ENCODE measurements at places on chromosomes 5 and 9. TPM values are rescaled to one million over a fixed set of nuclear protein-coding genes. Genes with fewer than 3 reads are reported as not detected.
A peak's percentile ranks its signal among the peaks of the same experiment; 100 is the strongest.

The SLIT3 gene
- 0.72 TPM for total RNA-seq

The LRRC70 gene
- 1.7 TPM for total RNA-seq

The DBN1 gene
- total RNA-seq: 19.1 TPM

The HCN1 gene
- total RNA-seq: not detected

The LRRC14B gene
- not detected for total RNA-seq

The SAPCD2 gene
- total RNA-seq: 21.2 TPM

The NRG2 gene
- 2.3 TPM for total RNA-seq

The ACOT12 gene
- not detected for total RNA-seq

The PAPPA gene
- 13.7 TPM for total RNA-seq

GRCh38 chr9:126805554-126806262, 868 bp downstream of the ZBTB43 start:
- H3K36me3 ChIP-seq: peaks cover 21% of the 10 kb centered on the region
- DNase-seq: no peak
- no peaks in the 10 kb centered on the region for H3K27me3 ChIP-seq
- H3K4me3 ChIP-seq: peak overlapping the region; percentile 81

DNA sequence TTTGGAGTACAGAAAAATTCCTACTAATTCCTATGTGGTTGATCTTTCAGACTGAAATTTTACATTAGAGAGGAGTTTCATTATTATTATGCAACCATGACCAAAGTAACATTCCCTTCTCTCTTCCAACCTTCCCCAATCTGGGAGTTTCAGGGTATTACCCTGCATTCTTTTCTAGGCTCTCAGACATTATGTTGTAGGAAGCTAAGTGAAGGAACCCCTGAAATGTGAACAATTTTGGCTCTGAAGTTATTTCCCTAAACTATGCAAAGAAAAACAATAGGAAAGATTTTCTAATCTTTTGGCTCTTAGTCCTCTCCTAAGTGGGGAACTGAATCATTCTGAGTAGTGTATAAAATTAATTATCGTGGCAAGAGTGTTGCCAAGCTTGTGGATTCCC, 63.3 kb upstream of the ZFAND5 start:
- no peak overlapping the region for H3K27ac ChIP-seq
- H3K36me3 ChIP-seq: no peaks in the 10 kb centered on the region
- no peaks in the 10 kb centered on the region for H3K27me3 ChIP-seq
- no peak overlapping the region for H3K4me3 ChIP-seq

DNA sequence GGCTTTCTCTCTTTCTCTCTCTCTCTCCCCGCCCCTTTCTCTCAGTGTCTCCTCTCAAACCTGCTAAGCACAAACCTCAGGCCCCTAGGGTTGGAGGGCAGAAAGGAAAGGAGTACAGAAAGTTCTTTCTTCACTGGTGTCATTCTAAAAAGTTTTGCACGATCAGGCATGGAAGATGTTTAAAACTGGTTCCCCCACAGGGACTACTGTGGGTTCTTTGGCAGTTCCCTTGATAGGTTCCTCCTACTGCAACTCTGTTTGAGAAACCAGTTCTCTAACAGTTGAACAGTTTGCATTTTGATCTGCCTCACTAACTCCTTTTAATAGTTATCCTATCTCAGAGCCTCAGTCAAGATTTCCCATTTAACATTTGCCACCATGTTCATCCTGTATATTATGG, 82.9 kb downstream of the CDO1 start:
- no peak overlapping the region for H3K4me3 ChIP-seq
- no peaks in the 10 kb centered on the region for H3K4me1 ChIP-seq
- H3K27ac ChIP-seq: no peak overlapping the region
- H3K36me3 ChIP-seq: no peaks in the 10 kb centered on the region
- no peaks in the 10 kb centered on the region for H3K27me3 ChIP-seq
- no peak for DNase-seq

DNA sequence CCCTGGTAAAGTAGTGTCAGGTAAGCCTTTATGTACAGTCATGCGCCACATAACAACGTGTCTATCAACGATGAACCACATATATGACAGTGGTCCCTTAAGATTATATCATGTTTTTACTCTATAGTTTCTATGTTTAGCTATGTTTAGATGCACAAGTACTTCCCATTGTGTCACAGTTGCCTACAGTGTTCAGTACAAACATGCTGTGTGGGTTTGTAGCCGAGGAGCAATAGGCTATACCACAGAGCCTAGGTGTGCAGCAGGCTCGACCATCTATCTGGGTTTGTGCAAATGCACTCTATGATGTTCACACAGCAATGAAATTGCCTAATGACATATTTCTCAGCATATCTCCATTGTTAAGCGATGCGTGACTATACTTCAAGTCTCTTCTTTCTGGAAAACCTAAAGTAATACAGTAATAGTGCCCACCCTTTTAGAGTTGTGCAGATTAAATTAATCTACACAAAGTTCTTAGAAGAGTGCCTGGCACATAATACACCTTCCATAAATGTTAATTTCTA, 295.9 kb downstream of the ARHGAP26 start:
- no peak overlapping the region for H3K4me3 ChIP-seq
- peaks cover 32% of the 10 kb centered on the region for H3K4me1 ChIP-seq
- no peak for DNase-seq

GRCh38 chr5:159041444-159042198, 58.1 kb downstream of the EBF1 start:
- H3K36me3 ChIP-seq: no peaks in the 10 kb centered on the region
- H3K27ac ChIP-seq: no peak overlapping the region
- no peaks in the 10 kb centered on the region for H3K4me1 ChIP-seq
- DNase-seq: no peak
- no peaks in the 10 kb centered on the region for H3K27me3 ChIP-seq

DNA sequence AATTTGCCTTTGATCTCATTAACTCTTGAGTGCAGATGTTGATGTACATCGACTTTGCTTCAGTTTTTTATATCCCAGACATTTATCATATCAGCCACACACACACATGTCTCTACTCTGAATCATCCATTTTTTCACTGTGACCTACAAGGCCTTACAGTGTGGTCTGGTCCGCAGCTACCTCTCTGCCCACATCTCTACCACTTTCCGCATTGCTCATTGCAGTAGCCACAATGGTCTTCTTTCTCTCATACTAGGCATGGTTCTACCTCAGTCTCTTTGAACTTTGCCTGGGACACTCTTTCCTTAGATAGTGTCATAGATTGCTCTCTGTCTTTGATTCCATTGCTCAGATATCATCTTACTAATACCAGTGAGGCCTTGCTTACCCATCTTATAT, 87.9 kb upstream of the FSD1L start:
- no peaks in the 10 kb centered on the region for H3K4me1 ChIP-seq
- H3K27ac ChIP-seq: no peak overlapping the region
- no peak for DNase-seq
- H3K36me3 ChIP-seq: peaks cover 68% of the 10 kb centered on the region
- H3K4me3 ChIP-seq: no peak overlapping the region
- H3K27me3 ChIP-seq: no peaks in the 10 kb centered on the region

- peaks cover 17% of the 10 kb centered on the region for H3K4me1 ChIP-seq
- peak overlapping the region; percentile 9 for H3K4me3 ChIP-seq
- no peak for DNase-seq
- no peaks in the 10 kb centered on the region for H3K36me3 ChIP-seq
- H3K27ac ChIP-seq: no peak overlapping the region
- H3K27me3 ChIP-seq: peaks cover 19% of the 10 kb centered on the region
Measured at GRCh38 chr9:122219856-122220672, 8.7 kb downstream of the LHX6 start.

GRCh38 chr5:10637944-10638343, 74.1 kb downstream of the ANKRD33B start:
- no peak for DNase-seq
- no peaks in the 10 kb centered on the region for H3K36me3 ChIP-seq
- no peaks in the 10 kb centered on the region for H3K27me3 ChIP-seq
- no peak overlapping the region for H3K27ac ChIP-seq

DNA sequence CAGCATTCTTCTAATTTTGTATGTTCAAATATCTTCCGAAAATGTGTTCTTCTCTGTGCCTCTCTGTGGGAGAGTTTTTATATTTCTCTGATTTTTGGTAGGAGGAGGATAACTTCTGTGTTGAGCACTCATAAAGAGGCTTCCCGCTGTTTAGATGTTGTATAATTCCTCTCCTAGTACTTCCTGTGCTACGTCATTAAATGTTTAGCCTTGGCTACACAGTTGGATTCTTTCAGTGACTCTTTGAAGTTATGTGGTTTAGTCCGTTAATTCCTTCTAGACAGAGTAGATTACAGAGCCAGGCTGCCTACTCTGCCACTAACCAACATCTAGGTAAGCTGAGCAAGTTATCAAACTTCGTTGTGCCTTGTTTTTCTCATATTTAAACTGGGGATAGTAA, 302.6 kb downstream of the OSTF1 start:
- no peaks in the 10 kb centered on the region for H3K4me1 ChIP-seq
- no peak overlapping the region for H3K4me3 ChIP-seq
- H3K27ac ChIP-seq: no peak overlapping the region
- no peaks in the 10 kb centered on the region for H3K36me3 ChIP-seq
- H3K27me3 ChIP-seq: no peaks in the 10 kb centered on the region
- no peak for DNase-seq

DNA sequence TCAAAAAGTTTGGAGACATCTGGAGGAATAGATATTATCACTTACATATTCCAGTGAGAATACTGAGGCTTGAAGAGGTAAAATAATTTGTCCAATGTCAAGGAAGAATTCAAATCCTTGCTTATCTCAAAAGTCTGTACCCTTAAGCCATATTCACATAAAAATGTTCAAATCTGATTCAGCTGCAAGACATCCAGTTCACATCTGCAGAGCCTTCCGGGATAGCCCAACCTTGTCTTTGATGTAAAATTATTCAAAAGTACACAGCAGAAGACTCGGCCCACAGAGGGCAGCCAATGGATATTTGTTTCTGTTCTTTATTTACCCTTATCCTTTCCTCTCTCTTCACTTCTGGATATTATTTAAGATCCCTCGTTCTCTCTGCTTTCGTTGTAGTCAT, 1183.8 kb upstream of the WWC1 start:
- no peak overlapping the region for H3K27ac ChIP-seq
- no peak for DNase-seq
- no peaks in the 10 kb centered on the region for H3K27me3 ChIP-seq
- H3K36me3 ChIP-seq: no peaks in the 10 kb centered on the region
- no peak overlapping the region for H3K4me3 ChIP-seq

DNA sequence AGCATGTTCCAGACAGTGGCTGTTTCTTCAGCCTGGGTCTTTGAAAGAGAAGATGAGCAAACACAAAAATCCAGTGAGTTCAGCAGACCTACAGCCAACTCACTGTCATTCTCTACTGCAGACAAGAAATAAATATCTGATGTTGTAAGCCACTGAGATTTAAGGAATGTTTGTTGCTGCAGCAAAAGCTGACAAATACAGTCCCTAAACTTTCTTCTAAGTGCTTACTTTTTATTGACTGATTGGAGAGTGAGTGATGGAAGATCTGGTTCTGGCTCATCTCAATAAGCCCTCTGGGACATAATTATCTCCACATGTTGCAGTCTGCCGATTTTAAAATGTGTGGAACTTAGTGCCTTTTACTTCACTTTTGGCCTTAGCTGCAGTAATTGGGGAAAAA, 69.9 kb upstream of the LMNB1 start:
- H3K4me1 ChIP-seq: no peaks in the 10 kb centered on the region
- no peaks in the 10 kb centered on the region for H3K27me3 ChIP-seq
- H3K4me3 ChIP-seq: no peak overlapping the region
- no peaks in the 10 kb centered on the region for H3K36me3 ChIP-seq

DNA sequence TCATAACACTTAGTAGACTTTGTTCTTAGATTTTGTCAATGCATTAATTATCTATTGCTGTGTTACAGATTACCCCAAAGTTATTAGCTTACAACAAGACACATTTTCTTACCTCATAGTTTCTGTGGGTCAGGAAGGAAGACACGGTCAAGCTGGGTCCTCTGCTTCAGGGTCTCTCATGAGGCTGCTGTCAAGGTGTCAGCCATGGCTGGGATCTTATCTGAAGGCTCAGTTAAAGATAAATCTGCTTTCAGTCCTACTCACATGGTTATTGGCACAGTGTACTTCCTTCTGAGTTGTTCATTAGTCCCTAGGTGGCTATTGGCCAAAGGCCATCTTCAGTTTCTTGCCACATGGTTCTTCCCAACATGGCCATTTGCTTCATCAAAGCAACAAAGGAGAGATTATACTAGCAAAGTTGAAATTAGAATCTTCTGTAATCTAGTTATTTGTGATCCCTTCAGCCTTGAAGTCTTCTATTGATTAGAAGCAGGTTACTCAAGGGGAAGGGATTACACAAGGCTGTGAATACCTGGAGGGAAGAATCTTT, 25.2 kb downstream of the TDRD7 start:
- no peak for DNase-seq
- H3K27ac ChIP-seq: no peak overlapping the region
- no peaks in the 10 kb centered on the region for H3K4me1 ChIP-seq
- H3K4me3 ChIP-seq: no peak overlapping the region

GRCh38 chr5:125719681-125720347, 703.4 kb upstream of the GRAMD2B start:
- no peak overlapping the region for H3K27ac ChIP-seq
- H3K4me1 ChIP-seq: no peaks in the 10 kb centered on the region
- no peak overlapping the region for H3K4me3 ChIP-seq
- no peaks in the 10 kb centered on the region for H3K36me3 ChIP-seq
- no peak for DNase-seq

DNA sequence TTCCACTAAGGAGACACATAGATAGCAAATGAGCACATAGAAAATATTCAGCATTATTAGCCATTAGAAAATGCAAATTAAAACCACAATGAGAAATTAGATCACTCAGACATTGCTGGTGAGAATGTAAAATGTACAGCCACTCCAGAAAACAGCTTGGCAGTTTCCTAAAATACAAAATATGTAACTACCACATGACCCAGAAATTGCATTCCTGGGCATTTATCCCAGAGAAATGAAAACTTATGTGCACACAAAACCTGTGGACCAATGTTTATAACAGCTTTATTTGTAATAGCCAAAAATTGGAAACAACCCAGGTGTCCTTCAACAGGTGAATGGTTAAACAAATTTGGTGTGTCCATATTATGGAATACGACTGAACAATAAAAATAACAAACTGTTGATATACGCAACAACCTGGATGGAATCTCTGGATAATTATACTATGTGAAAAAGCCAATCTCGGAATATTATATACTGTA, 34.8 kb upstream of the SHC3 start:
- no peak overlapping the region for H3K27ac ChIP-seq
- H3K27me3 ChIP-seq: no peaks in the 10 kb centered on the region
- no peaks in the 10 kb centered on the region for H3K36me3 ChIP-seq
- no peak for DNase-seq
- no peak overlapping the region for H3K4me3 ChIP-seq

- no peak overlapping the region for H3K27ac ChIP-seq
- no peaks in the 10 kb centered on the region for H3K27me3 ChIP-seq
- no peaks in the 10 kb centered on the region for H3K4me1 ChIP-seq
- DNase-seq: no peak
- H3K4me3 ChIP-seq: no peak overlapping the region
Measured at GRCh38 chr9:104798209-104798995, 34.5 kb downstream of the NIPSNAP3B start.

DNA sequence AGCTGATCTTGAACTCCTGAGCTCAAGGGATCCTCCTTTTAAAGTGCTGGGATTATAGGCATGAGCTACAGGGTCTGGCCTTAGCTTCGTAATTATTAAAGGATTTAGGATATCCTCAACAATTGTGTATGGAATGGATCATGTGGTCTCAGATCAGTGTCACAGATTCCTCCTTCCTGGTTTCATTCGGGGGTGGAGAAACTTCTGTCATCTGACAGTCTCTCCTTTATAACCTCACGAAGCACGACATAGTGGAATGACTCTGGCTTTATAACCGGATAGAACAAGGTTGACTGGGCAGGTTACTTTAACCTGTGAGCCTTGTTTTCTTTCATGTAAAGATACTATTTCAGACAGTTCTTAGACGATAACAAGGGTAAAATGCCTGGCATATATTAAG, 4.4 kb upstream of the GNG10 start:
- DNase-seq: no peak
- no peaks in the 10 kb centered on the region for H3K36me3 ChIP-seq
- H3K4me3 ChIP-seq: no peak overlapping the region
- H3K4me1 ChIP-seq: no peaks in the 10 kb centered on the region
- no peaks in the 10 kb centered on the region for H3K27me3 ChIP-seq
